ENCODE measurements at places on chromosomes 12 and 14.

DNA sequence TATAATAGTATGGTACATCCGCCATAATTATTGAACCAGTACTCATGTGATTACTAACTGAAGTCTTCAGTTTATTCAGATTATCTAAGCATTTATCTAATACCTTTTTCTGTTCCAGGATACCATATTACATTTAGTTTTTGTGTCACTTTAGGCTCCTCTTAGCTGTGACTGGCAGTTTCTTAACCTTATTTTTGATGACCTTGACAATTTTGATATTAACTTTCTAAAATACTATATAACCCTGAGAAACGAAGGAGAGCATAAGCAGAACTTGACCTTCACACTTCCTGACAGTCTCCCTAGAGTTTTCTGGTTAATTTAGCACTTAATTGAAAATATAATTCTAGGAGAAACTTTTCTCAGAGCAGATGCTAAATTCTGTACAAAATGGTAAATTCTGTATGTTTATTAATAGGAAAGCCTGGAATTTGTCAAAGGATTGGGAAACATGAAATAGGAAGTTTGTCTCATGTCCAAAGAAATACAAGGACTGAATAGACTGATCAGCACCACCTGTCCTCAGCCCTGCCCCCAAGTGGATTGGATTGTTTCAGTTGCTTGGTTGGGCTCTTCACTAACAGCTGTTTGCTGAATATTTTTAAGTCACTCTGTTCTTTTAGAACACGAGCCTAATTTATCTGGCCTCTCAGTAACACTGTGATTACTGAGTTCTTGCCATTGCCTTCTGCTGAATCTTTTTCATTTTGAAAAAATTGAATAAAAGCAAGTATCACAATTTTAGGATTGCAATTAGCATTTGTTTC, 6.0 kb downstream of the BICDL1 start:
- DNase-seq = no peak

DNA sequence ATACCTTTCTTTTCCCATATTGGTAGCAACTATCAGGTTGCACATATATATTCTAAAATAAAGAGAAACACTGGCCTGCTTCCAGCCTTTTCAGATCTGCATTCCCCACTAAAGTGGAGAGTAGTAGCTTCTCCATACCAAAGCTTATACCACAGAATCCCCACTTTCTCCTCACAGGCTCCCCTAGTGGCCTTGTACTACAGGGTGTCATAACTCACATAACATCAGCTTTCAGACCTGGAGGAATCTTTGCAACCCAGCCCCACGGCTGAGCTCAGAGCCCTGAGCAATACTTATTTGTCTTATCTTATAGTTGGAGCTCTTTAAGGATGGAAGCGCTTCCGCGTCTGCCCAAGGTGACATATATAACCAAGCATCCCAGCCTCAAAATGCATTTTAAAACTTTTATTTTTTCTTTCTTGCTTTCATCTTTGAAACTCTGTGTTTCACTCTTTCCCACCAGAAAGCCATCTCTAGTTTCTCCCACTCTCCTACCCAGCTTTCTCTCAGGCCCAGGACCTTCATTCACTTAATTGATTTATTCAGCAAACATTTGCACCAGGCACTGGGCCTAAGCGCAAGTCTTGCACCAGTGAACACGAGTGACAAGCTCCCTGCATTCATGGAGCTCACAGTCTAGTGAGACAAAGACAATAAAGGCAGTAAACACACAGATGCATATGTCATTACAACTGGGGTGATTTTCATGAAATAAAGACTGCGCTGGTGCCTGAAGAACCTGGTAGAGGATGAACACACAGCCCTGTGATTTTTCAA, 254.7 kb downstream of the IPO8 start:
- no peak for DNase-seq

GRCh38 chr12:5708371-5708770, 236.7 kb downstream of the ANO2 start:
- no peak for DNase-seq

DNA sequence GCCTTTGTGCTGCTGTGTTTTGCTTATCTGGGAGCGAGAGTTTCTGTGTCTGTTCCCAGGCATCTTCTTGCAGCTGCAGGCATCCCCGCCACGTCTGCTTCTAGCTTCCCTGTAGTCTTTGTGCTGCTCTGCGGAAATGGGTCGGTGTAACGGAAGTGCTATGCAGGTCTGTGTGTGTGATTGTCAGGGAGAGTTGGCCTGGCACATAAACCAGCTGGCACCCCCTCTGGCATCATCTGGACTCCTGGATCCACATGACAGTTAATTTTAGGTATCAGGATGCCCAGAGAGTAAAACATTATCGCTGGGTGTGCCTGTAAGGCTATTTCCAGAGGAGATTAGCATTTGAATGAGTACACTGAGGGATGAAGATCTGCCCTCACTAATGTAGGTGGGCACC, 9.4 kb upstream of the OASL start:
- no peak for DNase-seq

DNA sequence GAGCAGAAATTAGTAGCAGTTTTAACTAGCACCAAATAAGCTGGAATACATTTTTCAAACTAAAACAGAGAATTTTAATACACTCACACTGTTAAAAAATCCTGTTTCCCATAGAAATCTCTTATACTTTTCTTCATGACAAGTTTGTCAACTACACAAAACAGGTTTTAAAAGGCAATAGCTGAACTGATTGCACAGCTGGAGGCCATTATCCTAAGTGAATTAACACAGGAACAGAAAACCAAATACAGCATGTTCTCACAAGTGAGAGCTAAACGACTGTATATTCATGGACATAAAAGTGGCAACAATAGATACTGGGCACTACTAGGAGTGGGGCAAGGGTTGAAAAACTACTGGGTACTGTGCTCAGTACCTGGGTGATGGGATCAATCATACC, 11.6 kb upstream of the HAL start:
- no peak for DNase-seq

- no peak for DNase-seq
Observed at GRCh38 chr12:117049295-117049694, 49.9 kb downstream of the TESC start.

GRCh38 chr12:106897082-106897481, 58.6 kb upstream of the TMEM263 start:
- DNase-seq = no peak

DNA sequence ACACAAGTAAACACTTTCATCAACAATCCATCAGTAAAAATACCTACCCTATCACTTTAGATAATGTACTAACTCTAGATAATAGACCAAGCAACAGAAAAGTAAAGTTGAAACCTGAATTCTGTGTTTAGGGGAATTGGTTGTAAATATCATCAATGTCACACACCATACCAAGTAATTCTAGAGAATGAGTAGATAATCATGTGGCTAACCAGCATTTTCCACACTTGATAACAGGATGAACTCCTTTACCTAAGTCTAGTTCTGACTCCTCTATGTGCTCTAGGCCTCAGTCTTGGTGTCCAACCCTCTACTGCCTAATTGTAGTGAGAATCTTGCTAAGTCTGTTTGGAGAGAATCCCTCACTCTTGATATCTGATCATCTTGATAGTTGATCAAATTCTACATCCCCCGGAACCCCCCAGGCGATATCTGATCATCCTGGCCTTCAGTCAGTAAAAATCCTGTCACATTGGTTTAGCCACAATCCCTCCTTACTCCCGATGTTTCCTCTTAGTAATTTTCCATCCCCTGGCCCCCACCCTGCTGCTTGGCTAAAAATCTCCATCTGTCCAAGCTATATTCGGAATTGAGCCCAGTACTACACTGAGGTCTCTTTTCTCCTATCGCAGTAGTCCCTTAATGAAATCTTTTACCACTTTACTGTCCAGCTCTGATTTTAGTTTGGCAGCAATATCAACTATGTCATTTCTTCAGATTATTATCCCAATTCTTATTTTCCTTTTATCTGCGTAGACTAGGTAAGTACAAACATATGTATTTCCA, 3.4 kb upstream of the SLCO1A2 start:
- no peak for DNase-seq

- no peak for DNase-seq
Observed at GRCh38 chr14:55328317-55328716, 57.1 kb downstream of the FBXO34 start.

- no peak for DNase-seq
Observed at GRCh38 chr14:69530095-69530494, 44.6 kb downstream of the CCDC177 start.

- no peak for DNase-seq
Observed at GRCh38 chr12:113837084-113837483, 129.0 kb downstream of the RBM19 start.

GRCh38 chr12:33044447-33044846, 147.9 kb upstream of the PKP2 start:
- DNase-seq = no peak

DNA sequence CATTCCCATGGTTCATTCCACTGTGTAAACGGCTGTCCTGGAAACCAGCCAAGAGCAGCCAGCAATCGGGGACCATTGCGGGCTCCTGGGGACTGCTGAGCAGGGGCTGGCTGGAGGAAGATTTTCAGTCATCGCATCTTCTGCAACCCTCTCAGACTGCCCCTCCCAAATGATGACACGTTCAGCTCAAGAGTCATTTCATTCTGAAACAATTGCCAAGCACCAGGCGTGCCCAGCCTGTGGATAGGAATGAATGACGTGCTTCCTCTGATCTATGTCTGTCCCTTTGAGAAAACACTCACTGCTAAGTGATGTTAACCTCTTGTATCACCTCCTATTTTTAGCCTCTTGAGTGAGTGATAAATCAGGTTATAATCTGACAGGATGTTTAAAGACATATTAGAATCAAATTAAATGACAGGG, 62.0 kb downstream of the NDUFA12 start:
- DNase-seq = no peak

DNA sequence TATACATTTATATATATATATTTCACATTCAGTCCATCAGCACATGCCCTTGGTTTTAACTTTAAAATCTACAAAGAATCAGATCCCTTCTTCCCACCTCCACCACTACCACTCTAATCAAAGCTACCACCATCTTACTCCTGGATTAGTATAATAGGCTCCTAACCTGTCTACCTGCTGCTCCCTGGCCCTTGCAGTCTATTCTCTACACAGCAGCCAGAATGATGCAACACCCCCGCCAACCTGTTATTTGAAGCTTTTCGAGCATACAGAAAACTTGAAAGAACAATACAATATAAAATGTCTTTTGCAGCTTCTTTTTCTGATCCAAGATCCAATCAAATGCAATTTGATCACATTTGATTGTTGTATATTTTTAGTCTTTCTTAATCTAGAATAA, 165.9 kb upstream of the HMGA2 start:
- DNase-seq = no peak

DNA sequence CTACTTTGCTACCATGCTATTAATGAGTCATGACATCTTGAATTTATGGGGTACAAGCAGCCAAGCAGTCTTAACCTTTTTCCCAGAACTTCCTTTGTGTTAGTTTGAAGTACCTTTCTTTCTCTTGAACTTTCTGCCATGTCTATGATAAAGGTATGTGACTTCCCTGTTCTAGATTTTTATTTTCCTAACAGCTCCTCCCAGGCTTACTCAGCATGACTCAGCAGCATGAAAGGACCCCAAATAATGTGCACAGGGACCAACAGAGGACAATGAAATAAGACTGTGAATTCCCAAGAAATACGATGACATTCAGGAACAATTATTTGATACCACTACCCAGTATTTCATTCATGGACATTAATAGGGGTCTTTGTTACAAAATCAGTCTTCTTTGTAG, 60.0 kb downstream of the TTC6 start:
- no peak for DNase-seq

- no peak for DNase-seq
Observed at GRCh38 chr14:71267691-71268090, 360.4 kb downstream of the PCNX1 start.

GRCh38 chr14:94591871-94592270, 10.6 kb downstream of the SERPINA5 start:
- DNase-seq = no peak

GRCh38 chr12:121812320-121812871, 8.6 kb downstream of the SETD1B start:
- peak; percentile 64 for DNase-seq

- no peak for DNase-seq
Observed at GRCh38 chr12:53941750-53942149, 3.1 kb downstream of the HOXC13 start.

DNA sequence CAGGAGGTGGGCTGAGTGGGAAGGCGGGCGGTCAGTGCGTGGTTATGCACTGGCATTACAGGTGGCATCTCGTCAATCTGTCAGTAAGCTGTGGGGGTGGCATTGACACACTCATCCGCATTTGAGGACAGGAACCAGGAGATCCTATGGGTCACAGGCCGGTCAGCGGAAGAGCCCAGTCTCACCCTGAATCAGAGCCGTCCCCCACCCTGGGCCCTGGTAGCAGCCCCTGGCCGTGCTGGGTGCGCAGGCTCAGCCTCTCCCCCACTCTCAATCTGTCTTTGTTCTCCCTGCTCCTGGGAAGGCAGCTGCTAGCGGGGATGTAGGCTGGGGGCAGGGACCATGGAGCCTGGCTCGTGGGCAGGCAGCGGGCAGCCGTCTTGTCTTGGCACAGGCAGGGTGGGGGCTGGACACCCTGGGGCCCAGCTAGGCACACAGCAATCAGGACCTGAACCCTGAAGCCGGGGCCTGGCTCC, 5.1 kb downstream of the INF2 start:
- no peak for DNase-seq

DNA sequence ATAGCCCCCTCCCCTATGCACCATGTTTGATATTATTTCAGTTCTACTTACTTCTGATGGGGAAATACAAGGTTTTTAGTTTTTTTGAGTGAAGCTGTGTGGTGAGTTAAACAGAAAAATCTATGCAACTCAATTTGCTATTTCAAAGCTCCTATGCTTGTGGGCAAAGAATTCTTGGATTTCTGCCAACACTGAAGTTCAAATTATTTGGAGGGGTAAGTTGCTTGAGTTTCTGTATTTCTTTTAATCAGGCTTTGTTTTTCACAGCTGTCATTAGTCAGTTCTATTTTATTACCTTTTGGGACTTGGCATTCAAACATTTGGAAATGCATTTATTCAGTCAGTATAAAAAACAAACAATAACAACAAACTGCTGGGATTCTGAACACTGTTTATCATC, 407.5 kb upstream of the MGAT4C start:
- DNase-seq = no peak

DNA sequence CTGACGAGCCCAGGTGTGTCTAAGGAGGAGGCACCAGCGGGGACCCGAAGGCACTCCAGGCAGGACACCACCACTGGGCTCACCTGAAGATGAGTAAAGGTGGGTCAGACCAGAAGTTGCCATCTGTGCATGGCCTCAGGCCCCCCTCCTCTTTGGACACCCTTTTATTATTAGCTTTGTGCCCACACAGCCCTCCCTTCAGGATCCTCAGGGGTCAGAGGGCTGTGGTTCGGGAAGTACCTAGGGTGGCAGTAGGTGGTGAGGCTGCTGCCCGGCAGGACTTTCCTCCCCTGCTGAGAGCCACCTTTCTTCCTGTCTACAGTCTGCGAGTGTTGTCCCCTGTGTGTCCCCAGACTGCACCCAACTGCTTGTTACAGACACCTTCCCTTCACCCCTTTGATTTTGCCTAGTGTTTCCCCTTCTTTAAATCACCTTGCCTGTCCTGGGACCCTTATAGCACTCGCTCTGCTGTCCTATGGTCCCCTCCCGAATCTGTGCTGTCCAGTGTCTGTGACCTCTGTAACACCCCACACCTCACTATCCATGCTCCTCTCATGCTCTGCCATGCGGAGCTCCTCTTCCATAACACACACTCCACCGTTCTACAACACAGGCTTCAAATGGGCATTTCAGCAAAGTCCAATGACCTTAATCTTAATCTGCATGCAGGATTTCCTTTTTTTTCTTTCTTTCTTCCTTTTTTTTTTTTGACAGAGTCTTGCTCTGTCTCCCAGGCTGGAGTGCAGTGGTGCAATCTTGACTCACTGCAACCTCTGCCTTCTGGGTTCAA, 25.7 kb downstream of the SOAT2 start:
- no peak for DNase-seq

GRCh38 chr14:61638595-61639387, 56.5 kb upstream of the HIF1A start:
- no peak for DNase-seq

Measured in ovary (tissue), 10 donors.